ENCODE measurements at places on chromosomes 5 and 9.

DNA sequence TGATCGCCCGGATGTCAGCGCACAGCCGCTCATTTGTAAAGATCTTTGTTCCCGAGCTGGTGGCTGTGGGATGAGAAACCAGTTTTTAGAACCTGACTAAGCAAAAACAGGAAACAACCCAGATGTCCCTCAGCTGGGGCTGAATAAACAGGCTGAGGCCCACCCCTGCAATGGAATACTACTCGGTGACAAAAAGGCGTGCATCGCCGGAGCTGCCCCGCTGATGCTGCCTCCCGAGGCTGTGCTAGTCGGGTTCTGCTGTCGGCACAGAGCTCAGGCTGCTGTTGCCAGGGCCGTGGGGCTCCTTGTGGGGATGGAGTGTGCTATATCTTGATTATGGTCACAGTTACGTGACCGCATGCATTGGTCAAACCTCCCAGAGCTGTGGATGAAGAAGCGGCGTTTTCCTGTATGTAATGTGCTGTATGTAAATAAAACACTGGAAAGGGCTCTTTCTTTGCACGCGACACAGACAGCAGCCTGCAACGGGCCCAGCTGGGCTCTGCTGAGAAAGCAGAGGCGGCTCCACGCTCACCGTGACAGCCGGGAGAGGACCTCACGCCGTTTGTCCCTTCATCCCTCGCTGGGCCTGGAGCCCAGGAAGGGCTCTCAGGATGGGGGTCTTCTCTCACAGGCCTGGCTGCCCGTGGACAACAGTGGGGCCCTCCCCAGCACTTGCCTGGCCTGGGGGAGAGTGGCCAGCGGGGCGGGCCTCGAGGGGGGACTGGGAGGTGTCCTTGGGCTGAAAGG is 51.5 kb upstream of the RNU6ATAC start:
- no peak for DNase-seq

DNA sequence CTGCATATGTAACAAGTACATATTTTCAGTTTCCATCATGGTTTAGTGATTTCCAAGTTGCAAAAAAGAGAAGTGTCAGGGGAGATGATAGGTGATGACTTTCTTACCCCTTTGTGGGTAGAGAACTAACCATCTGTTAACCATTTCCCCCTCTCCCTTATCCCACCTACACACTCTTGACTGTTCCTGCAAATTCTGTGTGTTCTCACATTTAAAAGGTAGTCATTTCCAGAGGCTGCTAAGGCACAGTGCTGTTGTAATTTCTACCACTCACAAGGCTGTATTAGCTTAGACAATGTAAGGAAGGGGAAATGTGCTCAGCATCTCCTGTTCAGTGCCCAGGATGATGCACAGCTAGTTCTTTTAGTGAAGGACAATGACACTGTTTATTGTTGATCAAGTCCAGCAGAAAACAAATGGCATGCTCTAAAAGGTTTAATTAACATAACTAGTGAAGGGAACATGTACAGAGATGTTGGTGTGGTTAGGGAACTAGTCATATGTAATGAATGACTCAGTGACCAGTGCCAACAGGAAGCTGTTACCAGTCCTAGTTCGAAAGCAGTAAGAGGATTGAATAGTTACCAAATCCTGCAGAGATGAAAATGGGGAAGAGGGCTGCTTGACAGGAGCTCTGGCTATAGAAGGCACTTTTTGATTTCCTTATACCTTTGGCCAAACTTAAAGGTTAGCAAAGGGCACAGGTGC is 165.1 kb downstream of the PLK2 start:
- no peak for DNase-seq

DNA sequence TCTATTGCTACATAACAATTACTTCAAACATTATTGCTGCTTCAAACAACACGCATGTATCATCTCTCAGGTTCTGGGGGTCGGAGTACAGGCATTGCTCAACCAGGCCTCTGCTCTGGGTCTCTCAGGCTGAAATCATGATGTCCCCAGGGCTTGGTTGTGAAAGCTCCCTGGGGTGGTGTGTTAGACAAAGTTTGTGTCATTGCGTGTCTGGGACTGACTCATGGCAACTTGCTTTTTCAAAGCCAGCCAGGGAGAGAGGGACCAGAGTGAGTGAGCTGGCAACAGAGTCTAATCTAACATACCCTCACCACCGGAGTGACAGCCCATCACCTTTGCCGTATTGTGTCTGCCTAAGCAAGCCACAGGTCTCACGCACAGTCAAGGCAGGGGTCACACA is 259.2 kb upstream of the NFIL3 start:
- DNase-seq: no peak

GRCh38 chr9:33458444-33458843 is 11.1 kb upstream of the AQP3 start:
- no peak for DNase-seq

DNA sequence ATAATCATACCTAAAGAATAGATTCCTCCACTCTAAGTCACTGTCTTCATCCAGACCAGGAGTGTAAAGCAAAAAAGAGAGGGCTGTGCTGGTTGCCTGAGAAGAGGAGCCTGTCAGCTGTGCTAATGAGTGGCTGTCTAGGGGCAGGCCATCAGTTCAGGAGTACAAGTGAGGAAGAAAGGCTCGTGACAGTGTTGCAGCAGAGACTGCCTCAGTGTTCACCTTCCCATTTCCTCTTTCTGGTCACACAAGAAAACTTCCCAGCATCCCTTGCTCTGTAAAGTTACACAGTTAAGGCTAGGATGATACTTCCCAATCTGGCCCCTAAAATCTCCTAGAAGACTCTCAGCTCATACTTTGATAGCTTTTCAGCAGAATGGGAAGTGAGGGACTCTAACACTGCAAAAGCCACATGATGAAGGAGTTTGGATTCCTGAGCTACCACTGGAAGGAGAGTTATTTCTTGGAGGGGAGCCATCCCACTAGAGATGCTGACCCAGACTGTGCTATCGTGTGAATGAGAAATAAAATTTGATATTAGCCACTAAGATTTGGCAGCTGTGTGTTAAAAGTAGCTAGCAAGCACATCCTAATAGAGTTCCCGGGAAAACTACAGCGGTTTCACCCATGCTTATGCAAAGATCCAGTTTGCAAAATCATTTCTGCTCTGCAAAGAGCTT is 67.1 kb downstream of the ADAMTS12 start:
- no peak for DNase-seq

- DNase-seq: no peak
Observed at GRCh38 chr9:115207003-115207836, 89.3 kb upstream of the TNC start.

- DNase-seq: no peak
Observed at GRCh38 chr5:123297866-123298265, 125.3 kb downstream of the CEP120 start.

- no peak for DNase-seq
Observed at GRCh38 chr9:130288926-130289690, 23.5 kb downstream of the HMCN2 start.

GRCh38 chr5:31962871-31963307 is 211.2 kb downstream of the GOLPH3 start:
- no peak for DNase-seq

DNA sequence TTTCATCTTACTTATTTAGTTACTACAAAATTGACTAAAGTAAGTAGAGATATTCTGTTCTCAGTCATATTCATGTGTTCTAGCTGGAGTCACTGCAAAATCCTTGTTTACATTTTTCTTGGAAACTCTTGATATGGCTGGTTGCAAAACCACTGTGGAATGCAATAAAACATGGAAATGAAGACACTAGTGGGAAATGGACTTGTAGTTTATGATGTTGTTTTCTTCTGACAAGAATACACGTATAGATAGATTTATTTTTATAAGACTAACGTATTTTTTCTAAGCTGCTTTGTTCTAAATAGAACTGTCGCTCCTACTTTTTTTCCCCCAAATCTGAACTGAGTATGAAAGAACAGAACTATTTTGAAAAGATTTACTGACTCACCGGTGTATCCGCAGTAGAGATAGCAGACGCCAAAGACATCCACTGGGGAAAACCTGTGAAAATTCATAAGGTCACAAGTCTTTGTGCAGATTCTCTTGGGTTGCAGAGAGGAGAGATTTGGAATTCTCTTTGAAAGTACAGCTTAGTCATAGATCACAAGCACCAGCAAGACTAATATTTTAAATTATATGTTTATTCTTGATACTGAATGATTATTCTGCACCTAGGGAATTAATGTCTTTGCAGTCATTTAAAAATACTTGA is 119.6 kb upstream of the TAF11L2 start:
- DNase-seq: no peak

- no peak for DNase-seq
Observed at GRCh38 chr9:133995012-133995896, 3.1 kb upstream of the VAV2 start.

DNA sequence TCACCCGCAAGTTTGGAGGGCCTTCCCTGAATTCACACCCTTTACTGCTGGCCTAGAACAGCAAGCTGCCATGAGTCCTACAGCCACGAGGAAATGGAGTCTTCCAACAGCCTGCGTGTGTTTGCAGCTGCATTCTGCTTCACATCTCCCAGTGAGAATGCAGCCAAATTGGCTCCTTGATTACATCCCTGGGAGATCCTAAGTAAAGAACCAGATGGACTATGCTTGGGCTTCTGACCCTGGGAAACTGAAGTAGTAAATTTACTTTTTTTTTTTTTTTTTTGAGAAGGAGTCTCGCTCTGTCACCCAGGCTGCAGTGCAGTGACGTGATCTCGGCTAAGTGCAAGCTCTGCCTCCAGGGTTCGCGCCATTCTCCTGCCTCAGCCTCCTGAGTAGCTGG is 617.0 kb upstream of the CDH18 start:
- no peak for DNase-seq

- no peak for DNase-seq
Observed at GRCh38 chr9:76718166-76718565, 46.1 kb upstream of the PCA3 start.

DNA sequence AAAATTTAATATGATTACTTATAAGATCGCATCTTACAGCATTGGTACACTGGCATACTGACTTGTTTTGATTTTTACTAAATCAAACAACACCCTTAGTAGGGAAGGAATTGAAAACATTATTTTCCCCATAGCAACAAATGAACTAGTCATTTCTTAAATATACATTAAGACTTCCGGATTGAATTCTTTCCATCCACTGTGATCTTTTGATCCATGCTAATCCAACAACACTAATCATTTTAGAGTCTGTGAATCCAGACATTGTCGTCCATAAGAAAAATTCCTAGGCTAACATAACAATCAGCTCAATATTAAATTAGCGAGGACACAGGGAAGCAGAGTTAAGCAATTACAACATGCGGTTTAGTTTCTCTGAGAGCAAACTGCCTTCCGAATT is 21.6 kb upstream of the ERAP1 start:
- DNase-seq: no peak

DNA sequence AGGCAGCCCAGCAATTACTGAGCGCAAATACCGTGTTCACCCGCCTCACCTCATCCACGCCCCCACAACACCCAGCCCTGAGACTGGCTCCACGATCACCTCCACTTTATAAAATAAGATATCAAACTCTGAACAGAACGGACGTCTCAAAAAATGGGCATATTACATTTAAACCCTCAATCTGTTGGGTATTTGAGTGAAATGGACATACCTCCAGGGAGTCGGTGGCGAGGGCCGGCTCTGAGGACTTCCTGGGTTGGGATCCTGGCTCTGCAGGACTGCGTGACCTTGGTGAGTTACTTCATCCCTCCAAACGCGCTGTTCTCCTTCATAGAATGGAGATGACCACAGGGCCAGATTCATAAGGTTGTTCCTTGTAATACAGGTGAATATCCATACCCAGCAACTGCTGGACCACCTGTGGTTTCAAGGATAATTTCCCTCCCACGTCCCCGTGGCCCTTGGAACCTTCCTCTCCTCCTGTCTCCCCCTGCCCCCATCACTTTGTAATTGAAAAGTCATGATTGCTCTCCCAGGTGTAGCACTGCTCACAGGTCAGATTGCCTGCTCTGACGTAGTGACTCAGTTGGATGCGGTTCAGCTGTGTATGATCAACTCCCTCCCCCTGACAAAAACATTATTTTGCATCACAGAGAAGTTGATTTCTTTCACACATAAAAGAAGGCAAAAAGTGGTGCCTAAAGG is 135.6 kb downstream of the KCNIP1 start:
- DNase-seq: no peak

- no peak for DNase-seq
Observed at GRCh38 chr9:36566813-36567221, 5.9 kb upstream of the MELK start.

GRCh38 chr5:152813526-152813925 is 408.4 kb upstream of the NMUR2 start:
- DNase-seq: no peak

- no peak for DNase-seq
Observed at GRCh38 chr9:86494644-86495111, 140.5 kb upstream of the TUT7 start.

DNA sequence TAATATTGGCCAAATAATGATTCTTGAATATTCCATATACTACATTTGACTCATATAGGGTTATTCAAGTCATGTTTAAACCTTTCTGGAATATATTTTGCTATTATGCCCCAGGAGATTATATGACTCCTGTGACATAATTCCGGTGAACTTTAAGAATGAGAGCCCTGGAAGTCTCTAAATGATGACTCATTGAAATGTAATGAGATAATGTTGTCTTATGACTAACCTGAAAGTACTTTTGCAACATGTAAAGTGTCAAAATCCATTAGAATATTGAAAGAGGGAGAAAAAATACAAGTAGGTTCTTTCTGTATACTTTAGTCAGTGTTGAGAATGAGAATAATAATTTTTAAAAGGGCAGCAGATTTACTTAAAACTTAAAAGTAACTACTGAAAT is 830.4 kb downstream of the MAT2B start:
- DNase-seq: no peak

DNA sequence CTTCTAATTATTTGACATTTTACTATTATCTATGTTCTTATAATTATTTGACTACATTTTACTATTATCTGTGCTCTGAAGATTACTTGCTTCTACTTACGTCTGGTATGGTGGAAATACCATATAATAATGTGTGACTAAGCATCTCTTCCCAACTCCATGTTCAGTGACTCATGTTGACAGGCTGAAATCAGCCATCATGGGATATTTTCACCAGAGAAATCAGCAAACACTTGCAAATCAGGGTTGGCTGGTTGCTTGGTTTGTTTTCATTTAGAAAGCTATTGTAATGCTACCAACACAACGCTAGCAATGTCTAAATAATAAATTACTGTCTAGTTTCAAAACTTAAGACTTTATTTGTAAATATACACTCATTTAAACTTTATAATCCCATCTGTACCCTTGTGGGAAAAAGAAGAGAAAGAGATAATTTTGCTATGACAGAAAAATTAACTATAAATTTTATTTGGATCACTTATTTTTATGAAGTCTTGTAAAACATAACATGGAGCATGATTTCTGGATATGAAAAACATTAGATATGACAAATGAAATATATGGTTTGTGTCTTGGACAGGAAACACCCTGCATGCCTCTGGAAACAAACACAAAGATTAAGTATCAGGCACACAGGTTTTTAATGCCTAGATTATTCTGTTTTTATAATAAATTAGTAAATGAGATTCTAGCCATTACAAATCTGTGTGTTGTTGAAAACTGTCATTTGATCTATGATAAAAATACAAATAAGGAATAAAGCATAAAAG is 337.6 kb downstream of the BNC2 start:
- DNase-seq: no peak

GRCh38 chr5:85990998-85991397 is 626.7 kb upstream of the COX7C start:
- no peak for DNase-seq

Measured in stimulated activated CD8-positive, alpha-beta memory T cell treated with anti-CD3 and anti-CD28 coated beads, Interleukin-7, amount 100 ng/mL, for 1 hour (primary cell).